ENCODE measurements at places on chromosomes 1 and 21. TPM values are rescaled to one million over a fixed set of nuclear protein-coding genes. Genes with fewer than 3 reads are reported as not detected.

- no peak overlapping the region for H3K4me3 ChIP-seq
- H3K4me1 ChIP-seq, result peaks cover 43% of the 10 kb centered on the region
- H3K27ac ChIP-seq, result peak overlapping the region; percentile 15
- no peaks in the 10 kb centered on the region for H3K27me3 ChIP-seq
- DNase-seq, result no peak
Observed at GRCh38 chr21:34981791-34982190, 67.3 kb downstream of the RUNX1 start.

GRCh38 chr1:158819461-158820443, 11.4 kb upstream of the MNDA start:
- H3K4me3 ChIP-seq, result no peak overlapping the region
- H3K36me3 ChIP-seq, result no peaks in the 10 kb centered on the region
- no peaks in the 10 kb centered on the region for H3K27me3 ChIP-seq
- DNase-seq, result no peak
- H3K27ac ChIP-seq, result peak overlapping the region; percentile 58

- no peaks in the 10 kb centered on the region for H3K36me3 ChIP-seq
- DNase-seq, result no peak
- H3K4me1 ChIP-seq, result no peaks in the 10 kb centered on the region
- no peak overlapping the region for H3K4me3 ChIP-seq
Observed at GRCh38 chr1:91124290-91124985, 102.6 kb upstream of the ZNF644 start.

- H3K4me1 ChIP-seq, result peaks cover 11% of the 10 kb centered on the region
- H3K27me3 ChIP-seq, result peaks cover 24% of the 10 kb centered on the region
- DNase-seq, result no peak
- no peaks in the 10 kb centered on the region for H3K36me3 ChIP-seq
Observed at GRCh38 chr21:44487831-44488230, 32.5 kb downstream of the LRRC3 start.

- H3K27me3 ChIP-seq, result no peaks in the 10 kb centered on the region
- no peaks in the 10 kb centered on the region for H3K36me3 ChIP-seq
- no peak overlapping the region for H3K27ac ChIP-seq
- DNase-seq, result no peak
- H3K4me1 ChIP-seq, result no peaks in the 10 kb centered on the region
Observed at GRCh38 chr1:169326261-169326955, 41.2 kb downstream of the NME7 start.

- no peaks in the 10 kb centered on the region for H3K4me1 ChIP-seq
- no peak for DNase-seq
- no peak overlapping the region for H3K4me3 ChIP-seq
Observed at GRCh38 chr1:30353637-30354036, 369.7 kb downstream of the MATN1 start.

GRCh38 chr1:182671750-182672486, 12.5 kb downstream of the RGS8 start:
- H3K36me3 ChIP-seq, result no peaks in the 10 kb centered on the region
- no peak overlapping the region for H3K4me3 ChIP-seq
- peaks cover 5% of the 10 kb centered on the region for H3K27me3 ChIP-seq
- no peaks in the 10 kb centered on the region for H3K4me1 ChIP-seq
- no peak for DNase-seq

DNA sequence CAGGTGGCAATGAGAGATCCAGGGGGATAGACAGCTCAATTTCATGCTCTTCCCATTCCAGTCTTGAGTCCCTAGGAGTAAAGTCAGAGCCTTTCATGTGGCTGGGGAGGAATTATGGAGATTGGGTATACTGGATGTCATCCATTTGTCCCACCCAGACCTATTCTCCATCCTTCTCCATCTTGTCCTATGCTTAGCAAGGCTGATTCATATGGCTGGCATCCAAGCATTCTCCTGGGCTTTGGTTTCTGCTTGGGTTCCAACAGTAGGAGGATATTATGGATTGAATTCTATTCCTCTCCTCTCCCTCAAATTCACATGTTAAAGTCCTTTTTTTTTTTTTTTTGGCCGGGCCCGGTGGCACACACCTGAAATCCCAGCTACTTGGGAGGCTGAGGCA, 3.8 kb upstream of the CDC20 start:
- no peak overlapping the region for H3K27ac ChIP-seq
- H3K4me3 ChIP-seq, result no peak overlapping the region
- H3K27me3 ChIP-seq, result no peaks in the 10 kb centered on the region
- no peak for DNase-seq
- H3K4me1 ChIP-seq, result peaks cover 15% of the 10 kb centered on the region

DNA sequence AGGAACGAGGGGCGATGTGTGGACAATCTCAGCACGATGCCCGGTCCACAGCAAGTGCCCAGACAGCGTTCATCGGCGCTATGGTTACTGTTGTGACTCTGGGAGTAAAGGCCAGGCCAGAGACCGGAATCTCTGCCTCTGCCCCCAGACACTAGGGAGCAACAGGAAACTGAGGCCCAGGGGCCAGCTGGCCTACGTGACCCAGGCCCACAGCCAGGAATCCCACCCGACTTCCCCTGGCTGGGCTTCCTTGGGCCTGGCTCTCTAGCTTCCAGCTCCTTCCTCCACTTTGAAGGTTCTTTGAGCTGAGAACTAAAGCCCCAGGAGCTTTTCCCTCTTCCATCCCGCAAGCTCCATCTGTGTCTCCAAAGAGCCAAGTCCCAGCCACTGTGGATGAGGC, 4.6 kb downstream of the LRP8 start:
- H3K4me3 ChIP-seq, result no peak overlapping the region
- no peak for DNase-seq
- H3K4me1 ChIP-seq, result peaks cover 24% of the 10 kb centered on the region
- peaks cover 3% of the 10 kb centered on the region for H3K36me3 ChIP-seq
- H3K27ac ChIP-seq, result no peak overlapping the region

GRCh38 chr1:37495875-37496274, 18.7 kb downstream of the MEAF6 start:
- no peak overlapping the region for H3K27ac ChIP-seq
- H3K27me3 ChIP-seq, result no peaks in the 10 kb centered on the region
- no peak for DNase-seq
- H3K4me1 ChIP-seq, result no peaks in the 10 kb centered on the region

- DNase-seq, result no peak
- H3K4me3 ChIP-seq, result no peak overlapping the region
- H3K36me3 ChIP-seq, result no peaks in the 10 kb centered on the region
- H3K27ac ChIP-seq, result no peak overlapping the region
- H3K4me1 ChIP-seq, result no peaks in the 10 kb centered on the region
Observed at GRCh38 chr1:213119794-213120193, 68.8 kb downstream of the RPS6KC1 start.

DNA sequence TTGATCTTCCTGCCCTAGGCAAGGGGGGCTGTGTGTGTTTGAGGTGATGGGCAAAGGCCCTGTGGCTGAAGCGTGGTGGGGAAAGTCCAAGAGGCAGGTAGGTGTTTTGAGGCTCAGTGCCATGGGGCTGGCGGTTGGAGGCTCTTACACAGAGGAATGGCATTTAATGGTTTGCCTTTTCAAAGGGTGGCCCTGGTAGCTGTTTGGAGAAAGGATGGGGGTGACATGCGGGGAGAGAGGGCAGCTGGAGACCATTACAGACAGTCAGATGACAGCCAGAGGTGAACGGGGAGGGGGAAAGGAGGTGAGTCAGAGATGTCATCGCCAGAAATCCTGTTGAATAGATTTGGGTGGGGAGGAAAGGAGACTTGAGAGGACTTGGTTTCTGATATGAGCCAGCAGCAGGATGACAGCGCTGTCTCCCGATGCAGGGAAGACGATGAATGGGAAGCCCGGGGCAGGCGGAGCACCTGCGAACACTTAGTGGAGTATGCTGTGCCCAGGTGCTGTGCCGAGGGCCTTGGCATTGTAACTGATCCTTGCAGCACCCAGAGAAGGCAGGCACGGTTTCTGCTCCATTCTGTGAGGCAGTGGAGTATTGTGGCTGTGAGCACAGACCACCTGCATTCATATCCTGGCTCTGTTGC, 56.3 kb downstream of the MAN1C1 start:
- peaks cover 73% of the 10 kb centered on the region for H3K4me1 ChIP-seq
- H3K4me3 ChIP-seq, result no peak overlapping the region
- no peak overlapping the region for H3K27ac ChIP-seq

- no peaks in the 10 kb centered on the region for H3K36me3 ChIP-seq
- no peak for DNase-seq
- H3K4me3 ChIP-seq, result no peak overlapping the region
- H3K27me3 ChIP-seq, result no peaks in the 10 kb centered on the region
- no peaks in the 10 kb centered on the region for H3K4me1 ChIP-seq
Observed at GRCh38 chr21:39523399-39523798, 71.6 kb downstream of the SH3BGR start.

- no peaks in the 10 kb centered on the region for H3K36me3 ChIP-seq
- no peak overlapping the region for H3K27ac ChIP-seq
- no peaks in the 10 kb centered on the region for H3K4me1 ChIP-seq
- peaks cover 15% of the 10 kb centered on the region for H3K27me3 ChIP-seq
Observed at GRCh38 chr21:31945141-31945540, 72.3 kb downstream of the HUNK start.

DNA sequence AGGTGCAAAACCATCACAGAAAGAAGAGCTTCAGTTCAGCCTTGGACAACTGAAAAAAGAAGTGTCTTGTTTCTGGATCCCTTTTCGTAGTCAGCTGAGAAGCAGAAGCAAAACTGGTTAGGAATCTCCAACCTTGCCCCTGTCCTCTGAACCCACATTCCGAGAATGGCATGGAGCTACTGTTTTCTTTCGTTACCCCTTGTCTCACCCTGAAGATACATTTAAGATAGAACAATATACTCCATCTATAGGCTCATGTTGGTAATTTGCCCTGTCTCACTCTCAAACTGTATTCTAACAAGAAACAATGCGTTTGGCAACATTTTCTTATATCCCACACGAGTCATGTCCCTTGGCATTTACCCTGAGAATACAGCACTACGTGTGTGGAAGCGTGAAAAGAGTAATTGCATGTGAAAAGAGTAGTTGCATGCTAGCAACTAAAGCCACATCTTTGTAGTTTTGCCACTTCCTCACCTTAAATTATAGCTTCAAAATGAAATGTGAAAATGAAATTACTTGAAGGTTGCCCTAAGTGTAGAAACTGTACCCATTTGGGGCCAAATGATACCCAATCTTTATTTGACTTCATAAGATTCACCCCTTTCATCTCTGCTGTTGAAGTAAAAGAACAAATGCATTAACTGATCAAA, 5.3 kb downstream of the SLAMF7 start:
- peaks cover 46% of the 10 kb centered on the region for H3K4me1 ChIP-seq
- no peak for DNase-seq
- no peak overlapping the region for H3K4me3 ChIP-seq
- peak overlapping the region; percentile 76 for H3K27ac ChIP-seq

- H3K27me3 ChIP-seq, result no peaks in the 10 kb centered on the region
- no peak for DNase-seq
- no peak overlapping the region for H3K27ac ChIP-seq
- no peaks in the 10 kb centered on the region for H3K36me3 ChIP-seq
- no peak overlapping the region for H3K4me3 ChIP-seq
- H3K4me1 ChIP-seq, result peaks cover 41% of the 10 kb centered on the region
Observed at GRCh38 chr1:109251277-109252166, 2.2 kb downstream of the CELSR2 start.

The GPR153 gene
- 0.35 TPM for total RNA-seq

The RHOU gene
- total RNA-seq, result 1.8 TPM

The ZNF648 gene
- not detected for total RNA-seq

The HNRNPCL2 gene
- total RNA-seq, result not detected

The WLS gene
- total RNA-seq, result not detected

The HES2 gene
- total RNA-seq, result not detected

The EVA1C gene
- 22.1 TPM for total RNA-seq
